Activated T-helper 2 cell treated with anti-CD3 and anti-CD28 coated beads, Interferon-gamma antibody, Interleukin-2, Interleukin-4, amounts not matched to agents 10 μg/mL and 5 μg/mL and 100 μg/mL, durations not matched to agents 14 hours and 24 hours and 36 hours (primary cell): ENCODE measurements at places on chromosomes 4 and X.

DNA sequence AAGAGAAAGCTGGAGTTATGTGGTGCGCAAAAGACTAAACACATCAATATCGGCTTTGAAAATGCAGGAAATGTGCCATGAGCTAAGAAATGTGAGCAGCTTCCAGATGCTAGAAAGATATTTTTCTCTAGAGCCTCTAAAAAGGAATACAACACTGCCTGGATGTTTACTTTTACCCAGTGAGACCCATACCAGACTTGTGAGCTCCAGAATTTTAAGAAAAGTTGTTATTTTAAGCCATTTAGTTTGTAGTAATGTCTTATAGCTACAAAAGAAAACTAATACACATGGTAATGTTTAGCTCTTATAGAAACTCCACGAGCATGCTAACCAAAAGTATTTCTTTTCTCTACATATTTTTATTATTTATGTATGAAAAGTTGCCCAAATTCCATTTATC lies 1389.4 kb downstream of the C4orf33 start:
- DNase-seq = no peak

DNA sequence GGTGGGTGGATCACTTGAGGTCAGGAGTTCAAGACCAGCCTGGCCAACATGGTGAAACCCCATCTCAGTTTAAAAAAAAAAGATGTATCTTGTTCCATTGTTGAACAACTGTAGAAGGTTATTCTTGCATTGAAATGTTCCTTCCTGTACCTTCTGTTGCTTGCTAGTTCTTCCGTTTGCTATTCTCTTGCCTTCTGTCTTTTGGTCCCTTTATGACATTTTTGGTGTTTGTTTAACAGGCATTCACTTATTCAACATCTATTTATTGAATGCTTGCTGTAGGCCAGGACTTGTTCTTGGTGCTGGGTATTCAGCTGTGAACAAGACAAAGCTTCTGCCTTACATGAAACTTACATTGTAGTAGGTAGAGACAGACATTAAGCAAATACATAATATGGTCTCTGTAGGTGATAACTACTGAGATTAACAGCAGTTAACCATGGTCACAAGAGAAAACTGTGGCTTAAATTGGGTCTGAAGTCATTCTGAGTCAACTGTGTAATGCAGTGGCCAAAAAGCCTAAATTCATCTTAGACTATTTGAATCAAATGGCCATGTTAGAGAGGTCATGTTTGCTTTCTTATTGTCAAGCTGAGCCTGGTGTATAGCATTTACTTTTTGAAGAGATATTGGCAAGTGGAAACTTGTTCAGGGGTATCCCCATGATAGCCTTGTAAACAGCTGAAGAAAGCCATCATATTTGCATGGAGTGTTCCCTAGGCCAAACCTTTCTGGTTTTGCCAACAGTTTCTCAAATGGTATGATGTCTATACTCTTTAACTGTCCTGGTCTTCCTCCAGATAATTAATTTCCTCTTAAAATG lies 35.6 kb downstream of the GAB1 start:
- no peak for DNase-seq

DNA sequence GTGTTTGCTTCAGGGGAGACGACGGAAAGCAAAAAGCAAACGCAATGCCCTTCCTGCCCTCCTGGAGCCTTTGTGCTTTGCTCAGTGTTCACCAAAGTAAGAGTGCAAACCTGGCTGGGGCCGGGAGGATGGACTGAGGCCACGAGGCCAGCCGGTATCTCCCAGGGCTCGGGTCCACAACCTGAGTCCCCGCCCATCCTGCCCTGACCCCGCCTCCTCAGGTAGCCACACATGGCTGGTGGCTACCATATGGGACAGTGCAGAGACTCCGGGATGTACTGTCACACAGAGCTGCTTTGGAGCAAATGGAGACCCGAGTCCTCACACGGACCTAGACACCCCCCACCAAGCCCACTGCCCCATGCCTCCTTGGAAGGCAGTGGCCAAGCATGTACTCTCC lies 4.8 kb downstream of the ATP2B3 start:
- no peak for DNase-seq

DNA sequence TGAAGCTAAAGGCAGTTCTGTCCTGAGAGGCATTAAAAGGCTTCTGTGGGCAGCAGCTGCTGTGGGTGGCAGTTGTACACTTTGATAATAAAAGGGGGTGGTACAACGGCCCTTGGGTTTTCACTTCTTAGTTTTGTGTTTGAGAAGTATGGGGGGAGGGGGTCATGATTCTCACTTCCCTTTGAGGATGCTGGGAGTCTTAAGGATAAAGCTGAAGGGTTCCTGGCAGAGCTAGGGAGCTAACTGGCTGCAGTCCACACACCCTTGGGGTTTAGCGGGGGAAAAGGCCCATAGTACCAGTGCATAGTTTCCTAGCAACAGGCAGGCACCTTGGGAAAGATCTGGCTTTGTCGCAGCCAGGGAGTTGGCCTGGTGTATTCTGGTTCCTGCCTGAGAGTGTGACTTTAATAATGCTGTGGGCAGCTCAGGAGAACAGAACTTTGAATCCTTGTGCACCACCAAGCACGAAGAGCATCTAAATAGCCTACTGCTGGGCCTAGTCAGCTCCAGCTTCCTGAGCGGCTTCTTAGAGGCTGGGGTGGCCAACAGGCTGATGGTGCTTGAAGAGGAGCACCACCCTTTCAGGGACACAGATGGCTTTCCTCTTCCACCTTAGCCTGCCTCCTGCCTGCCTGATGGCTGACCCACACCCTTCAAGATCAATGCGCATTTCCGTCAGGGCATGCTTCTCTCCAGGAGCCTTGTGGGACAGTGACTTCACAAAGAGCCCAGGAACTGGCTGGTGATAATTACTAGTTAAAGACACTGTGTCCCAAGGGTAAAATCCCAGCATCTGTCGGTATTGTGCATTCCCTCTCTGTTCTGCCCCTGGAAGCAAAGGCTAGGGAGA lies 12.5 kb downstream of the ZBTB33 start:
- no peak for DNase-seq

DNA sequence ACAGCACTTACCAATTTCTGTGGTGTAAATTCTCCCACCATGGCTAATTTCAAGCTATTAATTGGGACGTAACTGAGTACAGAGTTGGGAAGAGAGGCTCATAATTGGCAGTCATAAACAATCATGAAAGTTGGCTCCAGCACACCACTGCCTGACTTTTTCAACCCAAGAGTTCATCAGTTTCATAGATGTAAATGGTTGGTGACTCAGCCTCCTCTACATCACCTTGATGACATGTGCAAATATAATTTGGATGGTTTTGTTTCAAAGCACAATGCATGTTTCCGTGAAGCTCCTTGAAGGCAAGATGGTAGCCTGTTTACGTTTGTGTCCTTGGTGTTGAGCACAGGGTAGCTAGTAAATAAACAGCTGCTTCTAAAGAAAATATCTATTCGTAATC lies 235.1 kb downstream of the LDB2 start:
- DNase-seq = no peak

GRCh38 chr4:20326460-20326859 lies 74.8 kb downstream of the SLIT2 start:
- no peak for DNase-seq

DNA sequence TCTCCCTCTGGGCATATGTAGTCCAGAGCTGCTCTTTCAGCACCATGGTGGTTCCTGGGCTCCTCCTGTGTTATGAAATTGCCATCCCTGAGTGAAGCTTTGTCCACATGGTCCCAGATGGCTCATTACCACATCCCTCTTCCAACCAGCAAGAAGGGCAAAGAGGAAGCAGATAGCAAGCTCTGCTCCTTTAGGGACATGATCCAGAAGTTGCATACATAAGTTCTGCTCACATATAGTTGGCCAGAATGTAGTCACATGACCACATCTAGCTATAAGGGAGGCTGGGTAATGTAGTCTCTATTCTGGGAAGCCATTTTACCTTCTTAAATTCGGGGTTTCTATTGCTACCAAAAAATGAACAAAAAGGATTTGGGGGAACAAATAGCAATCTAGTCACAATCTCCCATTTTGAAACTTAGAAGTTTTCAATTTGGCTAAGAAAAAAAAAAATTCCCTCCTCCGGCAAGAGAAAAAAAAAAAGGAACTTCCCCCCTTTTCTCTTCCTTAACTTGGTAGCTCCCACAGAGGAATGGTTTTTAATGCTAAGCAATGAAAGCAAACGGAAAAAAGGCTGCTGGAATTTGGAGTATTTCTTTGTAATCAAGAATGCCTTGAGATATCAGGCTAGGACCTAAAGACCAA lies 88.2 kb upstream of the USP9X start:
- no peak for DNase-seq

DNA sequence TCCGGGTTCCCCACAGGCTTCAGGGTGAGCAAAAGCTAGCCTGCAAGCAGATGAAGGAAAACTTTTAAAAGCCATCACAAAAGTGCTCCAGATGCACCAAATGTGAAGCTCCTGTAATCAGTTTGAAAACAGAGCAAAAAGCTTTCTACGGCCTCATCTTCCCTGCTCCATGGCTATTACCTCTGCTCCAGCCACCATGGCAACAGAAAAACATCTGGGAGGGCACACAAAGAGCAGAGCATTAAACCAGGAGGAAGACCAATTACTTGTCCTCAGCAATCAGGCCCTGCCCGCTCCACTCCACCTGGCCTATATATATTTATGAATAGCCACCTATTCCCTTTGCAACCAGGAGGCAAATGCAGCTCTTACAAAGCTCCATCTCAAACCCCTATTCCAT lies 33.6 kb downstream of the TMEM154 start:
- no peak for DNase-seq

DNA sequence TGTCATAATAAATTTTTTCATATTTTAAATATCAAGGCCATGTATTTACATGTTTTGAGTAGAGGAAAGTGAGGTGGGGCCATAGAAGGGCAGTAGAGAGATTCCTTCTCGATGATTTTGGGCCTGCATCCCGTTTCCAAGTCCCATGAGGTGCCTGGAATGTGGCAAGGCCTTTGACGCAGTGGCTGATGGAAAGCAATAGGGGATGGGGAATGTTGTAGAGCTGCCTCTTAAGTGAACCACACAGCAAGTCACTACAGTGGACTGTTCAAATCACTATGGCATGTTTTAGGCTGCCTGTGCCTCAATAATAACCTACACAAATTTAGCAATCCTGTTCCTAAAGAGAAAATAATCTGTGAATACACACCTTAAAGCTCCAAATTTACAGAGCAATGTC lies 48.3 kb downstream of the ANXA5 start:
- no peak for DNase-seq

- DNase-seq = no peak
Measured at GRCh38 chrX:46211079-46211478, 334.1 kb downstream of the ZNF674 start.

GRCh38 chr4:111707491-111707890 lies 437.8 kb upstream of the FAM241A start:
- no peak for DNase-seq

- DNase-seq = no peak
Measured at GRCh38 chrX:50813843-50814661, at the start of gene SHROOM4. Gene SHROOM4, minus strand, starts transcription at chrX:50814194. Its CDS starts 176 bp downstream, at chrX:50814018.

- no peak for DNase-seq
Measured at GRCh38 chr4:162151386-162151785, 12.4 kb downstream of the FSTL5 start.

GRCh38 chrX:23578079-23578478 lies 89.2 kb upstream of the PRDX4 start:
- DNase-seq = no peak

DNA sequence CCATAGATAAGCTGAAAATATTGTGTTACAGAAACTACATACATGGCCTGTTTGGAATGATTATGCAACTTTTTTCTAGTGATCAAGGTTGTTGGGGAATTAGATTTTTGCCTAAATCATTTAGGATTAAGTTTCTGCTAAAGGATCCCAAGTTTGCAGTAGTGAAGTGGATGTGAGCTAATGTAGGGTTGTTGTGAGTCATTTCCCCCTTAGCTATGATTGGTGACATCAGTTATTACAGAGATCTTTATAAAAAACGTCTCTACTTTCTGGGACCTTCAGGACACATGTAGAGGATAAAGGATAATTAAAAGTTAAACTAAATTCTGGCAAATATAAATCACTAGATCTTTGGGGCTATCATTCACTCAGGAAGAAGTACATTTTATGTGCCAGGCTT lies 133.3 kb downstream of the GATB start:
- no peak for DNase-seq

- no peak for DNase-seq
Measured at GRCh38 chr4:186584912-186585311, 29.5 kb upstream of the MTNR1A start.

- DNase-seq = no peak
Measured at GRCh38 chr4:38330321-38330720, 333.7 kb upstream of the KLF3 start.

DNA sequence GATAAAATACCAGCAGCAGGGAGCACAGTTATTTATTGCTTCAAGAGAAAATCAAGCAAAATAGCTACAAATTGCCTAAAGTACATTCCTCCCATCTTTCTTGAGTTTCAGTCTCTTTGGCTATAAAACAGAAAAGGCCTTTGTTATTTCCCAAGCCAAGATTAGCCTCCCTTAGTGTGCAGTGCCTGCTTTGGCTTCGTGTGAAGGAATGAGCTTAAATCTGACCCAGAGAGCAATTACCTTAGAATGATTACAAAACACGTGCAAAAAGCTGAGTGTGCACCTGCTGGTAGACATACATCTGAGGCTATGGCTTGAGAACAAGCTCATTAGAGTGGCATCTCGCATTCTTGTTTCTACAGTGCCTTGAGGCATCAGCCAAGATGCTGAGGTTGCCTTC lies 250.8 kb downstream of the C4orf33 start:
- DNase-seq = no peak
